ENCODE measurements at places on chromosomes 16 and 17.

GRCh38 chr17:1060991-1061390 is 64.1 kb downstream of the TIMM22 start:
- DNase-seq: no peak

DNA sequence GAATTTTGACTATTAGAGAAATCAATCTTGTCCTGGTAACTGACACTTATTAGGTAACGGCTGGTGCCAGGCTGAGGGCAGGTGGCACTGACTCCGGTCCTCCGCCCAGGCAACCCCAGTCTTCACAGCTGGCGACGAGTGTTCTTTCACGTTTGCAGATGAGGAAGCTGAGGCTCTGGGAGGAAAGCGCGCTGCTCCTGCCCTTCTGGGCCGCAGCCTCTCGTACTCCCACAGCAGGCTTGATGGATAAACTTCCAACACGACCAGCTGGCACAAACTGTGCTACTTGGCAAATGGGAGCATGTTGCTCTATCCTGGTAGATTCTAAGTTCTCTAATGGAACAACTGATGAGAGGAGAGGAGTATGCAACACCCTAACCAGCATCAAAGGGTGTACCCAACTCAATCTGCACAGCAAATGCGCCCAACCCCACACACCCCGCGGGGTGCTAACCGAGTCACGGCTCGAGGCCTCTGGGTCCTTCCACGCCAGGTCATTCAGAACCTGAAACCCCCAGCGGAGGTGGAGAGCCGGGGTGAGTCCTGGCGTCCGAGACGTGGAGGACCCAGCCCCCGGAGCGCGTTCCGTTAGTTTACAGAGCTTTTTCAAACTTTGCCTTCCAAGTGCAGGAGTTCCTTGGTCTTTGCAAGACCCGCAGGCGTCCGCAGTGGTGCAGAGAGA is 477 bp upstream of the SLC47A1 start:
- no peak for DNase-seq

DNA sequence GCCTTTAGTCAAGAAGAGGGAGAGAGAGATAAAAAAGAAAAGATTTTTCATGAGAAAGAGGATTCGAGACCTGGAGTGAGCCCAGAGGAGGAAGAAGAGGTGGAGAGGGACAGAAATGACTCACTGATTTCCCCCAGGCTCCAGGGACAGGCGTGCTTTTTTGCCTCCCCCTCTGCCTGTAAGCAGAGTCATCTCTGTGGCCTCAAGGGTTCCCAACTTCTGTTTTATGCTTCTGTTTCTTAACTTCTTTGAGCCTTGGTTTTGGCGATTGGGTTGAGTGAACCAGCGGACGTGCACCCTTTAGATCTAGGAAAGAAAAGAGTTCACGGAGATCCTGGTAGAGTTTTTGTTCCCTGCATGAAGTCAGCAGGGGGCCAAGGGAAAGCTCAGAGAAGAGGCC is 147.9 kb upstream of the NOL11 start:
- DNase-seq: no peak

DNA sequence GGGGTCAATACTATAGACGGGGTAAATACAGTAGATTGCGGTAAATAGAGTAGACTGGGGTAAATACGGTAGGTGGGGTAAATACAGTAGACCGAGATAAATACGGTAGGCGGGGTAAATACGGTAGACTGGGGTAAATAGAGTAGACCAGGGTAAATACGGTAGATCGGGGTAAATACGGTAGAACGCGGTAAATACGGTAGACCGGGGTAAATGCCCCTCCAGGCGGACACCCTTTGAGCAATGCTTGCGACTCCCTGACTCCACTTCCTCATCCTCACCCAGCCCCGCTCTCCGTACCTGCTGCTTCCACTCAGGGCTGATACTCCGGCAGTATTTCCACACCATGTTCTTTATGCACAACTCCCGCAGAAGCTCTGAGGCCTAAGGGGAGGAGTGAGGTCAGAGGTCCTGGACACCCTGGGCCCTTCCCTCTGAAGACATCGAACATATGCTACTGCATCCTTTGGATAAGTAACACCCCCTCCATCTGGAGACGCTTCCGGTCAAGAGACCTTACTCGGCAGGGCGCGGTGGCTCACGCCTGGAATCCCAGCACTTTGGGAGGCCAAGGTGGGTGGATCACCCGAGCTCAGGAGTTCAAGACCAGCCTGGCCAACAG is 13.3 kb upstream of the CRK start:
- no peak for DNase-seq

- DNase-seq: no peak
Measured at GRCh38 chr17:62755141-62755851, 52.8 kb downstream of the MARCHF10 start.

DNA sequence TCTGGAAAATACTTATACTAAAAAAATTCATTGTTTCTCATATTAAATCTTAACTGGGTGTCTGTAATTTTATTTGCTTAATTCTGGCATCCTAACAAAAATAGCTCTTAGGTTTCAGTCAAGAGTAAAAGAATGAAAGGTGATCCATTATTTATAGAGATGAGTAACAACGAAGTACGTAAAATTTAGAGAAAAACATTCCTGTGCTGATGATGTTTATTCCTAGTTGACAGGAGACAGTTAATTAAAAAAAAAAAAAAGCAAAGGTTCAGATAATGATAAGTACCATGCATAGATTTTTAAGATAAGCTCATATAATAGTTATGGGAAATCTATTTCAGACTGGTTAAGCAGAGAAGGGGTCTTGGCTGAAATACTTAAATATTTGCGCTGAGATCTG is 50.8 kb downstream of the ABCA9 start:
- DNase-seq: no peak

DNA sequence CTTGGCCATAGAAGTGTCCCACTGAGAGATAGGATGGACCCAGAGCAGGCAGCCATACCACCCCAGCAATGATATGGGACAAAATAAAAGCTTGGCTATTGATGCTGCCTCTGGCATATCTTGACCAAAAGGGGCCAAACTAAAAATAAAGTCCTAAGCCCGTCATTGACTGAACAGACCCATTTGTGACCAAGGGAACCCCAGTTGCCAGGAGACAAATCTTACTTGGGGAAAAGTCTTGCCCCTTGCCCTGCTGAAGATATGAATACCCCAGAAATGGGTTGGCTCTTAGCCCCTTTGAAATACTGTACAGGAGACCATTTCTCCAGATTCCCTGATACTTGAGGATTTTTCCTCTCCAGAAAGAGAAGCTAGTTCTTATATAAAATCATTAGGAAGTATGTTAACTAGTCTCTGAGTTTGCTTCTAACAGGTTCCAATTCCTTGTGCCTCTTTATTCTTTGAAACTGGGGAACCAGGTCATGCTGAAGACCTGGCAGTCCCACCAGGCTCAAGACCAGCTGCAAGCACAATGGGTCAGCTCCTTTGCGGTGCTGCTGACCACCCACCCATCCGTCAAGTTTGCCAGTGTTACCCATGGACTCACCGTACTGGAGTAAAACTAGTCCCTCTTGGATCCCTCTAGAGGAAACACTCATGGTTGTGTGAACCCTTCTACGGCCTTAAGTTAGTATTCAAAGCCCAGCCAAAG is 31.0 kb upstream of the LCMT1 start:
- no peak for DNase-seq

DNA sequence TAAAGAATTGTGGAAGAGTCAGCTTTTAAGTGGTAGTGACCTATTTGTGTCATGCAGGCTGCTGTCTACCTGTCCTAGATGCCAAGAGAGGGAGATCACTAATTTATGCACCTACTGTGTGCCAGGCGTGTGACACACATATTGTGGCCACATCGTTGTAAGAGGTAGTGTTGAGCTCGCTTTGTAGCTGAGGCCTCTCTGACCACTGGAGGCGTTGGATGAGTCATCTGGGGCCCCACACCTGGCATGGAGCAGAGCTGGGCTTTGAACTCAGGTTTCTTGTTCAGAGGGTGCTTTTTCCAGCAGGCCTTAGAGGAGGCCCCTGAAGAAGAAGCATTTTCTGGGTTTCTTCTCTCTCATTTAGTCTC is 52.3 kb upstream of the LGALS9 start:
- no peak for DNase-seq

GRCh38 chr17:10447026-10447931 is 22.1 kb downstream of the MYH4 start:
- DNase-seq: no peak

DNA sequence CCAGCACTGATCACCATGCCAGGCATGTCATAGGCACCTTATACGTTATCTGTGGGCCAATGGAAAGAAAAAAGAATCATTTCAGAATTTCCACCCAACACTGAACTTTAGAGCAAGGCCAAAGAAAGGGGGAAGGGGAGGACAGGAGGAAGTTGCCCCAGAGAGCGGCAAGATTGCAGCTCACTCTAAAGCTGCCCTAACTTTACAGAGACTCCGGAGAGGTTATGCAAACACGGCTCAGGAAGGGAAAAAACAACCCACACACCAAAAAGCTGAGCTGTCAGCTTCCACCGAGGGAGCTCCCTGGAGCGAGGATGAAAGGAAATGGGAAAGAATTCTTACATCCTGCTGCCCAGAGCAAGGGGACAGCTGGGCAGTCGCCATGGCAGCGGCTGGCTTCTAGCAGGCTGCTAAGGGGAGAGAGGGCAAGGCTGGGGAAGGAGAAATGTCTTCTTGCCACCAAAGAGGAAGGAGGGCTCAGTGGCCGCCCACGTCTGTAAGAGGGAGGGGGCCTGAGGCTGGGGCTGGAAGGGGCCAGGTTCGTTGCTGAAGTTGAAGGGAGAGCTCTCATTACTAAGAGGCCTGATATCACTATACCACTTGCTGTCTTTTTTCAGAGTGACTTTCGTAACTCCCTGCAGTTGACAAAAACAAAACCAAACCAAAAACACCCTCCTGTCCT is 18.2 kb downstream of the COTL1 start:
- DNase-seq: no peak

- DNase-seq: no peak
Measured at GRCh38 chr16:70692873-70693671, 7.2 kb upstream of the MTSS2 start.

DNA sequence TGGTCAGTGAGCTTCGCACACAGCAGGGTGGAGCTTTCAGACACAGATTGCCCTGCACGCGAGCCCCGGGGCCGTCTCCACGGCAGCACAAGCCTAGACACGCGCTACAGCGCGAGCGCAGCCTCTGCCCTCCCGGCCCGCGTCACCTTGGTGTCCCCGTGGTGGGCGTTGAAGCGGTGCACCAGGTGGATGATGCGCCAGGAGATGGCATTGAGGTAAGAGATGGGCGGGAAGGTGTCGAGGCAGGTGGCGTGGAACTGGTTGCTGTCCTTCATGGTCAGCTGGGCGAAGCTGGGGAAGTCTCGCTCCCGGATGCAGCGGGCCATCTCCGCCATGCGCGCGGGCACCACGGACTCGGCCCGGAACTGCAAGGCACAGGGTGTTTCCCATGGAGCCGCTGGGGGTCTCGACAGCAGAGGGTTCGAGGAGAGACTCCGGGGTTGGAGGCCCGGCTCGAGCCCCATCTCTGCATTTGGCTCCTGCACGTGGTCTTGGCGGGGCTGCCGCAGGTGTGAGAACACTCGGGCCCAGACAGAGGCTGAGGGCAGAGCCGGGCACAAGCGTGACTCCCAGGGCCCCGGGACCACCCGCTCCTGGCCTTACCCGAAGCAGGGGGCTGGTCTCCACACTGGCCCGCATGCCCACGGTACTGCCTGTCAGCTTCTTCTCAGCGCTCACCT is 4.3 kb upstream of the CYBA start:
- no peak for DNase-seq

DNA sequence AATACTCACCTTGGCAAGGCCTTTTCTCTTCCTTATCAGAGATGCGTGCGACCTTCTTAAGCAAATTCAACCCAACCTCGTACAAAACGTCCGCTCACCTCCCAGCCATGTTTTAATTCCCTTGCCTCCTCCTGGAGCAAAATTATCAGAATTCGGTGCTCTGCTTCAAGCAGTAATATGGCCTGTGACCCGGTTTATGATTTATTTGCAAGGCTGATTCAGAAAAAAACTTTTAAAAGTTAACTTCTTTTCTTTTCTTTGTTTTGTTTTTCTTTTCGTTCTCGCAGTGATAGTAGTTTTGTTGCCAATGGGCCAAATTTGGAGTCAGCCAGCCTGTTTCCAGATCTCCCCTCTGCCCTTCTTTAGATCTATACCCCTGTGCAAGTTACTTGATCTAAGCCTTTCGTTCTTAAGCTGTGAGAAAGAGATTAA is at the start of gene PHLPP2:
Gene PHLPP2 (minus strand): TSS at position 382 of the 432 bp plus-strand sequence. CDS start 9,906 bp downstream, outside the sequence.
- no peak for DNase-seq

DNA sequence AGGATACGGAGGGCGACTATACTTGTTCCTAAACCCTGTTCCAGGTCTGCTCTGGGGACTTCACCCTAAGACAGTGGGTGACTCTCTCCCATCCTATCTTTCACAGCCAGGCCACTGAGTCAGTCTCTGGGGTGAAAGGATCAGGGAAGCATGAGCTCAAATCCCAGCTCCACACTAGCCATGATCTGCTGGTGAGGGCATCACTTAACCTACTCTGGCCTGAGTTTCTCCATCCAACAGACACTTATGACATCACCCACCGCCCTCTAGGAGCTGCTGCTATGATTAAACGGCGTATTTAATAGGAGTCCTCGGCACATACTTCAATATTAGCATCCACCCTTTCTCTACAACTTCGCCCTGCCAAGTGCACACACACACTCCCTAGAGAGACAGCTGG is 10.1 kb downstream of the GAST start:
- DNase-seq: no peak

DNA sequence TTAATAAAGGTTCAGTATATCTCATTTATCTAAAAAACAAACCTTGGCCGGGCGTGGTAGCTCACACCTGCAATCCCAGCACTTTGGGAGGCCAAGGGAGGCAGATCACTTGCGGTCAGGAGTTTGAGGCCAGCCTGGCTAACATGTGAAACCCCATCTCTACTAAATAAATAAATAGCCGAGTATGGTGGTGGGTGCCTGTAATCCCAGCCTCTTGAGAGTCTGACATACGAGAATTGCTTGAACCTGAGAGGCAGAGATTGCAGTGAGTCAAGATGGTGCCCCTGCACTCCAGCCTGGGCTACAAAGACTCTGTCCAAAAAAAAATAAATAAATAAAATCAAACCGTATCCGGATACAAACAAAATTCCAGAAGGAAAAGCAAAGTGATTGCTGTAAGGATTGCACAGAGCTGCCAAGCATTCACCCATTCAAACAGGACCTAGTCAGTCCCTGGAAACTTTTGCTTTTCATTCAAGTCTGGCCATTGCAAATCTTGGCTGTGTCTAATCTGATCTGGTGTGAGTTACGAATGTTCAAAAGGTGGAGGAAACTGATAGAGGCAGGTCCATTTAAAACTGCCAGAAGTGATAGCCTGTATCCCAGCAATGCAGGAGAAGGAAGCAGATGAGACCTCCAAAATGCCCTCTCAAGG is 102.5 kb upstream of the CLEC3A start:
- no peak for DNase-seq

GRCh38 chr16:1301562-1301961 is 7.9 kb upstream of the UBE2I start:
- DNase-seq: no peak

GRCh38 chr16:10383626-10384025 is 2.2 kb upstream of the ATF7IP2 start:
- DNase-seq: no peak

- no peak for DNase-seq
Measured at GRCh38 chr17:72492494-72492893, 371.7 kb downstream of the SOX9 start.
